ENCODE measurements at places on chromosomes 16 and 17.

- no peak for DNase-seq
These were observed 103.9 kb downstream of the MGAT5B start for GRCh38 chr17:76972046-76972641.

DNA sequence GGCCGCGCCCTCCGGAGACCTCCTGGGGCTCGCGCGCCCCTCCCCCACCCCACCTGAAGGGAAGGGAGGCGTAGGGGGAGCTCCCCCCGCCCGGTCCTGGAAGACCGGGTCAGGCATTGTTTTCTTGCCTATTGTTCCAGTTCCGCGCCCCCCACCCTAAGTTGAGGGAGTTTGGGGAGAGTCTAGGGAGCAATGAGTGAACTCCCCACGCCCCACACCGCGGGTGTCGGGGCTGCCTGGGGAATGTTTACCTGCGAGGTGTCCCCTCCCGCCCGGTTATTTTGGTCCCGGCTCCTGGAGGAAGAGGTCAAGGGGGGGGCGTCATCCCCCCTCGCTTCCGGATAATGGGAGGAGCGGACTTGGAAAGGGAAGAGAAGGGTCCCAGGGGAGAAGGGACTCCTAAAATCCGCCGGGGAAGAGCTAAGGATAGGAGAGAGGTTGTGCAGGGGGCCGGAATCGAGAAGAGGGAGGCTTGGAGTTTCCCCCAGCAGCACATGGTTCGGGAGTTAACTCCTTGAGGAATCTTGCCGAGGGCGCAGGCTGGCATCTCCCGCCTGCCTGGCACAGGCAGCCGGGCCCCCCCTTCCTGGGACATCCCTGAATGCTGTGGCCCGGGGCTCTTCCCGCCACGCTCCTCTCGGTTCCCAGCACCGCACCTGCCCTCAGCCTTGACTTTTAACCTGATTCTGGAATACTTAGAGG is 881 bp downstream of the MLLT6 start:
- DNase-seq: peak; percentile 55

GRCh38 chr17:37025238-37025637 is 76.5 kb downstream of the AATF start:
- no peak for DNase-seq

- no peak for DNase-seq
These were observed 732 bp downstream of the PNPO start for GRCh38 chr17:47942096-47942510.

DNA sequence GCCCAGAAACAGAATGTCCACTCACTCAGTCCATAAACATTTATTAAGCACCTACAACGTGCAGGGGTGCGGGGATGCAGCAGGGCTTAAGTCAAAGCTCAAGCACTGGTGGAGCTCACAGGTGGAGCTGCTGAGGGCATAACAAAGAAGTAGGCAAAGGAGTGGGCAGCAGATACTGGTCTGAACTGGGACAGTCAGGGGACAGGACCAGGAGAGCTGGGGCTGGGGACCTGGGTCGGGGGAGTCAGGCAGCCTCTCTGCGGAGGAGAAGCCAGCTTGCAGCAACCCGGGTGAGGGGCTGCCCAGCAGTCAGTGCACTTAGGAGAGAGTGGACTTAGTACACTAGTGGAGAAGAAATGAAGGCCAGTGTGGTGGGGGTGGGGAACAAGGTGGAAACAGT is 10.0 kb upstream of the TNFRSF13B start:
- no peak for DNase-seq
